ENCODE measurements at places on chromosomes 1 and 21.

DNA sequence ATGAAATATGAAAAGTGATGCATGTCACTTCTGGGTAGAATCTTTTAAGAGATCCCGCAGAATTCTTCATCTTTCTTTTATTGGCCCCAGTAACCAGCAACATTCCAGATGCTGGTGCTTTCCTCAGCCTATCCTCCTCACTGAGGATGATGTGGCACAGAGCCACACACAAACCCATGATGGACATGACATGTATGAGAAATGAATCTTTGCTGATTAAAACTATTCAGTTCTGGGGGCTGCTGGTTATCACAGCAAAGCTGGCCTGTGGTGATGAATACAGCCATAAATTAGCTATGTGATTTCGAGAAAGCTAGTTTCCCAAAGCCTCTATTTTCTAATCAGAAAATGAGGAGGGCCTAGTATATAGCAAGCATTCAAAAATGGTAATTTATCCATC is 8.3 kb upstream of the ERICH3 start:
- DNase-seq = no peak

GRCh38 chr21:41634858-41635257 is 126.9 kb upstream of the TMPRSS2 start:
- DNase-seq = no peak

DNA sequence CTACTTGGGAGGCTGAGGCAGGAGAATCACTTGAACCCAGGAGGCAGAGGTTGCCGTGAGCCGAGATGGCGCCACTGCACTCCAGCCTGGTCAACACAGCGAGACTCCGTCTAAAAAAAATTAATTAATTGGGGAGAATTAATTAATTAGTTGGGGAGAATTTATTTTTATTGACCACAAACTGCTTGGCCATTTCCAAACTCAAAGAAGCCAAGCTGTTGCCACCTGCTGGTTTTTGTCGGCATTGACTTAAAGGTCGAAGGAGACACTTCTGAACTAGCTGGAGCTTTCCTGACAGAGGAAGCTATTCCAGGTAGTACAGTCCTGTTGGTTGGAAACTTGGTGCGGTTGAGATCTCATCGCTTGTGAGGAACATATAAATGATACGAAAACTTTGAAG is 13.1 kb downstream of the MAP1LC3C start:
- no peak for DNase-seq

DNA sequence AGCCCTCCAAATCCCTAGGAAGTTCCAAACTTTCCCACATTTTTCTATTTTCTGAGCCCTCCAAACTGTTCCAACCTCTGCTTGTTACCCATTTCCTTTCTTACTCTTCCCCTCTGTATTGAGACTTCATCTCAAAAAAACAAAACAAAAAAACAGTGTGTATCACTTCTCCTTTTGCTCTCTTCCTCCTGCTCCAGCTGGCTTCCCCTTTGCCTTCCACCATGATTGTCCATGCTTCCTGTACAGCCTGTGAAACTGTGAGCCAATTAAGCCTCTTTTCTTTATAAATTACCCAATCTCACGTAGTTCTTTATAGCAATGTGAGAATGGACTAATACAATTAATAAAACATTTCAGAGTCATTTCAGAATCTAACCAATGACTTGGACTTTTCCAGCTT is 69.6 kb upstream of the KRTAP19-8 start:
- DNase-seq = no peak

DNA sequence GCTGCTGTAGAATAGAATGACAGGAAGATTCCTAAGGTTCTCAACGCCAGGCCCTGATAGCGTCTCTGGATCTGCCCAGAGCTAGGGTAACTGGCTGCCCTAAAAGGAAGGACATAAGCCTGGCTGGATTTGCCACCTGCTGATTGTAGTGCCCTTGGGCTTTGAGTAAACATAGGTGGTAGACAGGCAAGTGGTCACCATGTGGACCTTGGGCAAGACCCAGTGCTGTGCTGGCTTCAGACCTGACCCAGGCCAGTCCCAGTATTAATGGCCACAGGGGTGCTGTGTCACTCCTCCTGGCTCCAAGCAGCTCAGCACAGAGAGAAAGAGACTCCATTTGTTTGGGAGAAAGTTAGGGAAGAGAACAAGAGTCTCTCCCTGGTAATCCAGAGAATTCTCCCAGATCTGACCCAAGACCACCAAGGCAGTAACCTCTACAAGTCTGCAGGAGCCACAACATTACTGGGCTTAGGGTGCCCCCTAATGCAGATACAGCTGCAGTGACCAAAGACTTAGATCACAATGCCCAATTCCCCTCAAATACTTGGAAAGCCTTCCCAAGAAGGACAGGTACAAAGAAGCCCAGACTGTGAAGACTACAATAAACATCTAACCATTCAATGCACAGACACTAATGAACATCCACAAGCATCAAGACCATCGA is 44.5 kb downstream of the PHTF1 start:
- no peak for DNase-seq

- no peak for DNase-seq
These were observed 109.5 kb upstream of the LMO4 start for GRCh38 chr1:87219141-87219540.

GRCh38 chr1:183769956-183770815 is 34.7 kb upstream of the RGL1 start:
- DNase-seq = no peak

DNA sequence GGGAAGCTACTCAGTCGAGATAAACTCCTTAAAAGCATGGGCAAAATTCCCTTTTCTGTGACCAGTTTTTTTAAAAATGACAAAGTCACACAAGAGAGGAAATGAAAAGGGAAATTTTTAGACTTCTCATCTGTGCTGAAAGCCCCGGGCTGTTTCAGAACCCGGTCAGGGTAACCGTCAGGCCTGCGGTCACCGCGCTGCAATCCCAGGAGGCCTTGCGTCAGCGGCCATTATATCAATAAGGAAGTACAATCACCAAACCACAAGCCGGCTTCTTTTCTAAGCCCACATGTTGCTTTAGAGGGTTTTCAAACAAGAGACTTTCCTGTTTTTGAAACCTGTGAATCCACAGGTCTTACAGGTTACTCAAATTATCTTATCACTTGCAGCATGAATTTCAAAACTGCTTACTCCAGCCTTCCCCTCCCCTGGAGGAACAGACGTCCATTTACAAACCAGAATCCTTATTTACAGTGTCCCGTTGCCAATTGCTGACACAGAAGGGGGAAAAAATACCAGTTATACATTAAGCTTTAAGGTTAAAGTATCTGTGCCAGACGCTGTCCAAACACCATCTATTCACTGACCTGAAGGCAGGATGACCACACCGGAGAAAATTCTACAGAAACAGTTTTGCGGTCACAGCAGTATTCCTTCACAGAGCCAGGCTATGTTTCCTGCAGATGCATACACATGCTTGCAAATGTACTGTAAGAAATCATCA is 165.3 kb downstream of the TOMM20 start:
- no peak for DNase-seq

DNA sequence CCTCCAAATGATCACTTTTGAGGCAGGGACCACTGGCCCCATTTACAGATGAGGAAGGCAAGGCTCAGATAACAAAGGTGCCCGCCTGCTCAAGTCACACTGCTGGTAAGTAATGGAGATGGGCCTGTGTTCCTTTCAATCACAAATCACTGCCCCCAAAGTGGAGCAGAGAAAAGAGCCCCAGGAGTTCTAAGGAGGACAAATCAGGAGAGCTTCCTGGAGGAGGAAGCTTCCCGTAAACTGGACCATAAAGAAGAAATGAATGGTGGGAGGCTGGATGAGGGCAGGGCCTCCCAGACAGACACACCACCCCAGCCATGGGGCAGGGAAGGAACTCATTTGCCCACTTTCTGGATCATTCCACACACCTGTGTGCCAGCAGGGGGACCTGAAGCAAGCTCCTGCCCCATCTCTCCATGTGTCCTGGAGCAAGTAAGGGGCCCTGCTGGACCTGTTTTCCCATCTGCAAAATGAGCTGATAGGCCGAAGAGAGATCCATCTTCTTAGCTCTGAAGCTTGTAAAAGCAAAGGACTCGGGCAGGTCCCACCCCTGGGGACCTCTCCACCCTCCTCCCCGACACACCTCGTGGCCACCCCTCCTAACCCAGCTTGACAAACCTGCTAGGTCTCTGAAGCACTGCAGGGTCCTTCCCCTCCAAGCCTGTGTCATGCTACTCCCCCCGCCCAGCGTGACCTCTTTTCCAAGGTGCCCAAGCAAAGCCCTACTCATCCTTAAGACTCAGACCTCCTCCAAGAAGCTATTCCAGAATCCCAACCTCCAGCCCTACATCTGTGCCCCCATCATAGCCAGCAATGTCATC is 5.5 kb downstream of the LAPTM5 start:
- no peak for DNase-seq

- no peak for DNase-seq
These were observed 14.7 kb upstream of the SSX2IP start for GRCh38 chr1:84704872-84705417.

- DNase-seq = no peak
These were observed 14.1 kb downstream of the ROR1 start for GRCh38 chr1:63787875-63788274.

- no peak for DNase-seq
These were observed 35.5 kb upstream of the TTC22 start for GRCh38 chr1:54836594-54836993.

DNA sequence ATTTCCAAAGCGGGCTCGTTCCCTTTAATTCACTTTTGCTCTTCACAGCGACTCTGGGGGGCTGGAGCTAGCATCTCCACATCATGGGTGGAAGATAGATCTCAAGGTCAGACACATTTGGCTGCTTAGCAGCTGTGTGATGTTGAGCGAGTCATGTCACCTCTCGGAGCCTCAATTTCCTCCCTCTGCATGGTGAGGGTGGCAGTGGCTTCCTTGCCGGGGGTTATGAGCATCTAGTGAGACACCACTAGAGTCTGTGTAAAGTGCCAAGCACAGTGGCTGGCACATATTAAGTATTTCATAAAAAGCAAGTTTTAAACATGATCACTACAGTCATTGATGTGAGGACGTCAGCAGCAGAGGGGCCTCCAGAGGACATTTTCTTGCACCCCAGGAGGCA is 16.9 kb upstream of the ECE1 start:
- DNase-seq = no peak

GRCh38 chr1:197982256-197982655 is 65.1 kb downstream of the LHX9 start:
- DNase-seq = no peak

DNA sequence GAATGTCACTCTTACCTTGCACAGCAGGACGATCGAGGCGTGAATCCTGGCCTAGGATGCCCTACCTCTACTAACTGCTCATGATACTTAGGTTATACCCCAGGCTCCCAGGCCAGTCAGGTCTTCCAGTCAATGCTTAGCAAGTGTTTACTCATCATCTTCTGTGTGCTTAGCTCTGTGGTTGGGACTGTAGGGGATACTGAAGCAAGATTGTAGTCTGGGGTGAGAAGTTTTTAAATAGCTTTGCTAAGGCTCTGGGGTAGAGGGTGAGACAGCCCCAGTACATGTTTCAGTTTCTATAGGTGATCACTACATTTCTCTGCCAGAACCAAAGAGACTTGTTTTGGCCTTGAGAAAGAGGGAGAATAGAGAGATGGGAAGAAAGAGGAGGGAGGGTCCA is 250.8 kb upstream of the KIAA0040 start:
- DNase-seq = no peak

DNA sequence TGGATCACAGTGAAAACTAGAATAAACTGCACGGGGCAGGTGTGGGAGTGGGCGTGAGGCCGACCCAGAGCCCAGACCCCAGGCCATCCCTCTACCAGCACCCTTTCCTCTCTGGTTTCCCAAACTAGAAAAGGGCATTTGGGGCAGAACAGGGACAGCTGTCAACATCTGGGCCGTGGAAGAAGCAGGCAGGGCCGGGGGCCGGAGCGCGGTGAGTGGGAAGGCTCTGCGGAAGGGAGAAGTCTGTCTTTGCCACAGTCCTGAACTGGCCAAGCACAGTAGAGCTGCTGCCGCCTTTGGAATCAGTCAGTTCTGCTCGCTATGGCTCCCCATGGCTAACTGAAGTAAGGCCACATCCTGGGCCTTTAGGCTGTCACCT is 6.6 kb downstream of the CCDC24 start:
- no peak for DNase-seq

- no peak for DNase-seq
These were observed 10.9 kb downstream of the LRP8 start for GRCh38 chr1:53316766-53317581.

GRCh38 chr1:234530672-234531071 is 51.7 kb upstream of the TARBP1 start:
- no peak for DNase-seq

GRCh38 chr1:29439615-29440014 is 203.3 kb downstream of the PTPRU start:
- no peak for DNase-seq

DNA sequence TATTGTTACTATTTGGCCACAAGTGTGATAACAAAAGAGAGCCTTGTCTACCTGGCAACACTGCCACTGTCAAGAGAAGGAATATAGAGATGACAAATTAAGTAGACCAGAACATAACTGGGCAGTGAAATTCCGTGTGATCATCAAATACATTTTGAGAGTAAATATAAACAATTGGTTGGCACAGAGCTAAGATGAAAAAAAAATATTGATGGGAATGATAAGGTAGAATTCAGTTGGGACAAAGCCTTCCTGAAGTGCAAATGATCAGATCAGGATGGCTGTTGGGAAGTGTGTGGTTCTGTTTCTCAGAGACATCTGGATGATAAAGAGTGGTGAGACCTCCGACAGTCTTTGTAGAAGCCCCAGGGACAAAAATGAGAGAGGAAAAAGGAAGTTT is 205.5 kb upstream of the CAMK1G start:
- DNase-seq = no peak

DNA sequence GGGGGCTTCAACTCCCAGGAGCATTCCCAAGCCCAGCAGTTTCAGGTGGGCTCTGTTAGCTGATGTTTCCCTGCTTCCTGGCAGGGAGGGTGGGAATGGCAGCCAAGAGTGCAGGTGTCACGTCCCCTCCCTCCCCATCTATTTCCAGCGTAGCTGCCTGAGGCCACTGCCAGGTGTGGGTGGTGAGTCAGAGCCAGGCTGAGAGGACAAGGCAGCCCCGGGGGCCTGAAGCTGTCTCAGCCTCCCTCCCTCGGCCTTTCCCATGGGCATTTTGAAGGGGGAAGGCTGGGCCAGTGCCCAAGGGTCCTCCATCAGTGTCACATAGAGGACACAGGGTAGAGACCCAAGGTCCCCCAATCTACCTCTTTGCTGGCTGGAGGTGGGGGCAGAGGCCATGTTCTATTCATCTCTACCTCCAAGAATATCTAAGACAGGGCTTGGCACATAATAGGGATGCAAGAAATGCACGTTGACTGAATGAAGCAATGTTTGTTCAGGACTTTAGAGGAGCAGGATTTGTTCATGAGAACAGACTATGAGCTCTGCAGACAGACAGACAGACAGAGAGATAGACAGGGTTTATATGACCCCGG is 34.4 kb upstream of the ID3 start:
- peak; percentile 67 for DNase-seq
